ENCODE measurements at places on chromosomes 3 and 15.

- DNase-seq = no peak
Observed at GRCh38 chr15:79025201-79025600, 65.4 kb downstream of the RASGRF1 start.

GRCh38 chr3:15273227-15273626, 59.2 kb downstream of the SH3BP5 start:
- DNase-seq = no peak

DNA sequence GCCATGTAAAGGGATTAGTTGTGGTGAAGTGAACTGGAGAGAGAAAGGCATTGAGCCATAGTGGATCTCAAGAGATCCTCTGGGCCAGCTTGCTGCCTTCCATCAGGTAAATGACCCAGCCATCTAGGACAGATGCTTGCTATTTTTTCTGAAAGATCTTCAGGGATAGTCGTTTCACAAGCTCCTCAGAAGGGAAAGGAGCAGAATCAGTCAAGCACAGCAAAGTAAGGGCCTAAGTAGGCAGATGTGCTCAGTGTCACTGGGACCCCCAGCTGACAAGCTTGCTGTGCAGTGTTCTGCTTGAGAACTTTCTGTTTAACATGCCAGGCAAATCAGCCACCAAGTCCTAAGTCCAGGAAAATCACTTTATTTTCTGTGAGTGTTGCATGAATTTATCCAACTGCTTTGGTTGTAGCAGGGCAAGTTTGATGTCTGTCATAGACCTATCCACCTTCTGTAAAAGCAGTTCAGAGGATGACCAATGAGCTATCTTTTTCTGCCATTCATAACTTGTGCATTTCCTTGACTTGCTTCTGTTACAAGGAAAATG, 319.8 kb downstream of the IL5RA start:
- DNase-seq = peak; percentile 58

DNA sequence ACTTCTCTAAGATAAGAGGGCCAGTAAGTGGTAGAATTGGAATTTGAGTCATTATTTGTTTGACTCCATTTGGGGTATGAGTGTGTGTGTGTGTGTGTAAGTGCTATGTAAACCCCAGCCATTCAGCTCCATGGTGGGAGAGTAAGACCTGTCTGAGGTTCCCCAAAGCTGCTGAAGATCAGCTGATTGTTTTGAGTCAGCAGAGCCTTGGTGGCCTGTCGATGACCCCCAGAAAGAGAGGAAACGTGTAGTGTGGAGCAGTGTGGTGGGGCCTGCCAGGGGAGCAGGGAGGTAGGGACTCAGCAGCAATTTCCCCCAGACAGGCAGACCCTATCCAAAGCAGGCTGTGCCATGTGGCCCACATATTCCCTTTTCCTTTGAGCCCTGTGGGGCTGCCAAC, 5.3 kb downstream of the DVL3 start:
- DNase-seq = peak; percentile 50

- DNase-seq = peak; percentile 28
Observed at GRCh38 chr15:71248386-71248785, 133.1 kb downstream of the THSD4 start.

GRCh38 chr3:152357587-152357986, 88.9 kb downstream of the MBNL1 start:
- no peak for DNase-seq

GRCh38 chr15:76197703-76198455, 113.4 kb downstream of the ETFA start:
- no peak for DNase-seq

- no peak for DNase-seq
Observed at GRCh38 chr15:57534281-57534680, 57.4 kb upstream of the MYZAP start.

GRCh38 chr15:25787381-25787780, 75.7 kb downstream of the ATP10A start:
- DNase-seq = no peak

GRCh38 chr3:122272879-122273278, 52.2 kb upstream of the CSTA start:
- DNase-seq = no peak

- no peak for DNase-seq
Observed at GRCh38 chr15:68042156-68042854, 11.8 kb upstream of the PIAS1 start.

GRCh38 chr15:90259524-90259923, 5.9 kb upstream of the NGRN start:
- no peak for DNase-seq

DNA sequence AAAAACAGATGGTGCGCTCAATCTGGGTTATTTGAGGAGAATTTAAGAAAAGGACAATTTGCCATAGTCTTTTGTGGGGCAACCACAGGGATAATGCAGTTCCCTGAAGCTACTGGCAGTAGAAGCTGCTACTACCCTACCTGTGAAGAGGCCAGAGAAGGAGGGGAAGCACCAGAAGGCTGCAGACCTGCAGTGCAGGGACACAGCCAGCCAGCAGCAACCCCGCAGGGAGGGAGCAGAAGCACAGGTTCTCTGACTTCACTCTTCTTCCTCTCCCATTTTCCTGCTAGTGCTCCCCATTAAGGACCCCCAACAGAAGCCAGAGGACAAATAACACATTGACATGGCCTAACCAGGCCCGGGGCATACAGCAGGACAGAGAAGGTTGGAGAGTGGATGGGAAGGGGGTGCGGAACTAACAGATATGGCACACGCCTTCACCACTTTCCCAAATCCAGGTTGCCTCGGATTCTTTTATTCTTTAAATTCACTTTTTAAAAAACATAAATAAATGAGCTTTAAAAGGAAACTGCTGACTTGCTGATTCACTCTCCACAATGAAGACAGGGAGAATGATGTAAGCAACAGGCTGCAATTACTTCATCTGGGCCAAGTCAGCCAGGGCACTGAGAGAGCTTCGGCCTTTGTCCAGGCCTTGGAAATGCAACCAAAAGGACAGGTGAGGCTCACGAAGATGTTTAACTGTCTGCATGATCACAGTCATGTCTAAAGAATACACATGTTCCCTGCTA, 30.1 kb downstream of the POPDC2 start:
- DNase-seq = no peak

GRCh38 chr15:51403072-51403878, 61.8 kb downstream of the GLDN start:
- peak; percentile 66 for DNase-seq

GRCh38 chr3:66552846-66553245, 52.0 kb upstream of the LRIG1 start:
- DNase-seq = no peak

DNA sequence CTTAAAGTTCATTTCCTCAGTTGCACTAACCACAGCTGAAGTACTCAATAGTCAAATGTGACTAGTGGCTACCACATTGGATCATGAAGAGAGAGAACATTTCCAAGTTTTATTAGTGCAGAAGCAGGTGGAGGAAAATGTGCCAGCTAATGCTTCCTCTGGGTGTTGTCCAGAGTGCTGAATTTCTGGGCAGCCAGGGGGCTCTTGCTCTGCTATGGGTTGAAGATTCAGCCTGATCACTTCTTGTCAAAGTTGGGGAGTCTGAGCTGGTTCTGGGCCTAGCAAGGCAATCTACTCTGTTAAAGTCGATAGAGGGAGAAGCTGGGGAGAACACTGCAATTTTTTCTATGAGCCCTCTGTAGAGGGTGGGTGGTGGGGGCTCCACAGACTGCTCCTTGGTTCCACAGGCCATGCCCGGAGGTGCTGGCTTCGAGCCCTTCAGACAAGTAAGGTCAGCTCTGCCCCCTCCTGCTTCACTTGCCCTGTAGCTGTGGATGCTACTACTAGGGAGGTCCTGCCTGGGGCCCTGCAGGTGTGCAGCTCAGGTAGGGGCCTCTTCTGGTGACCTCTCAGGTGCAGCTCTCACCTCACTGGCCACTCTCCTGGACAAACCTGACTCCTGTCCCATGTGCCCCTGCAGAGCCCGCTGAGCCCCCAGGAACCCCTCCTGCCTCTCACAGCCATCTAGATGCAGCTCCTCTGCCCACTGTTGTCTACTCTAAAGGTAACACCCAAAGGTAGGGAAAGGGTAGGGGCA, 8.2 kb downstream of the ALG3 start:
- DNase-seq = peak; percentile 62
